ENCODE measurements at places on chromosomes 1 and 21.

GRCh38 chr1:205950826-205951549 is 7.7 kb upstream of the SLC26A9 start:
- peak; percentile 61 for DNase-seq

DNA sequence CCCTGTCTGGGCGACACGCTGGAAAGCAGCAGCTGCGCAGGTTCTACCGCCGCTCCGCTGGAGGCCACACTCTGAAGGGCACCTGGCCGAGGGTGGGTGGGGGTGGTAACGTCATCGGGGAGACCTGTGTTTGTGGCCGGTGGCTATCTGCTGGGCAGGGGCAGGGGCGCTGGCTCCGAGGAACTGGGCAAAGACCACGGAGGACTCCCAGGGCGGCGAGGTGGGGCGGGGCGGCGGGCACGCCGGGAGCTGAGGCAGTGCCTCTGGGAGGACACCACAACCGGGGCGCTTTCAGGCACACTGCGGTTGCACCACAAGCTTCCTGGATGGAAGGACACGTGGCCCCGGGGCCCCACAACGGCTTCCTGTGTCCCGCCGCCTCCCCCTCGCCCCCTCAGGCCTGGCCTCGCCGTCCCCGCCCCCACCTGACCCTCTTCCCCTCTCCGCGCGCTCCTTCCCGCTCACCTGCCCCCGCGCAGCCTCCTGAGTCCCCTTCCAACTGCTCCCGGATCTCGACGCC is 3.3 kb upstream of the DENND2D start:
- peak; percentile 42 for DNase-seq

GRCh38 chr1:102941366-102941947 is 166.9 kb downstream of the COL11A1 start:
- no peak for DNase-seq

DNA sequence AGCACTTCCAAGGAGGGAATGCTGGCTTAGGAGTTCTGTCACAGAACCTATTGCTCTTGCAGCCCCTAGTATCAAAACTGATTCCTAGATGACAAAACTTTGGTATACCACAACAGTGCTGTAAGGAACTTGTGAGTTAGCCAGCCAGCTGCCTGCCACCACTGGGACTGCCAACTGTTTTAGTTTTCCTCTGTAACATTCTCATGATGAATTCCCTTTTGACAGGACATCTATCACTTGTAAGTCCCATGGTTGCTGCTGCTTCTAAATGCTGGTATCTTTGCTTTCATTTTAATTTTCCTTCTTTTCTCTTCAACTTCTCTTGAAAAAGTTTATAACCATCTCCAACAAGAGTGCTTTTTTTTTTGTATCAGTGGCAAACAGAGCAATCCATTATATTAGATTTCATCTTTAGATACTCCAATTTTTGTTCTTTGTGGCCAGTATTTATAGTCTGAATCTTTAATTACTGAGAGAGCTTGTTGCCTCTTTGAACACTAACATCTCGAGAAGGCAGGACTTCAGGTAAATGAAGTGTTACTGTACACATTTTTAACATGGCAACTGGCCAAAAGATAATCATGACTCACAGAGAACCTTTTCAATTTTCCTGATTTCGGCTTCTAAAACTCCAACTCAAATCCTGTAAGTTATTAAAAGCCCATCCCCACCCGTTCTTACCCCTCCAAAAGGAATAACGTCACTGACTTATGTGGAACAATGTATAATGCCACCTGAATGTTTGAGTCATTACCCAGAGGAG is 19.8 kb downstream of the DBT start:
- no peak for DNase-seq

DNA sequence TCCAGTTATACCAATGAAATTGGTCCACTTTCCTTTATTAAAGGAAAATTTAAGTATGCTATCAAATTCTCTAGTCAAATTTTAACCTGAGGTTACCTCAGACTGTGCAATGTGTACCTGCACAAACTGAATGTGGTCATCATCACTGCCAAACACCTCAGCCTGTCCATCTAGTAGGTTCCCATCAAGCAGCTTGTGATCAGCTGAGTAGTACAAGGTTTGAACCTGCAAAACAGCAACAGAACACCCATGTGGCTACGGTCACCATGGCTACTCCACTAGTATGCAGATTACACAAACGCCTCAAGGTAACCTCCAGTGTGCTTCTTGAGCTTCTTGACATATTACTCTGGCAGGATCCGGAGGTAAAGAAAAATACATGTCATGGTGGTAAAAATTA is 11.6 kb downstream of the IVNS1ABP start:
- no peak for DNase-seq

DNA sequence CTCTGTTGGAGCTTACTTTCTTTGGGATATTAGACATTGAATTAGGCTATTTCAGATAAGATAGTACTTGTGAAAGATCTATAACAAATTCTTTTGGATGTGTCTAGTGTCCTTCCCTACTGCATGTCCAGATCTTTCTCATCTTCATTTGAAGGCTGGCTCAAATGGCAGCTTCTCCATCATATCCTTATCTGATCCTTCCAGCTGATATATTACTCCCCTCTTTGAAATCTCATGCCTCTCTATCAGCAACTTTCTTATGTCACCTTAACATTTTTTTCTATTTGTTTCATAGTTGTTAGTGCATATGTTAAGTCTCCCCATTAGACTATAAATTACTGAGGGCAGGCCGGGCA is 17.5 kb downstream of the CAP1 start:
- no peak for DNase-seq

- no peak for DNase-seq
These were observed 24.6 kb downstream of the PADI2 start for GRCh38 chr1:17094664-17095063.

- no peak for DNase-seq
These were observed 103.2 kb upstream of the RUNX3 start for GRCh38 chr1:25033030-25033827.

- no peak for DNase-seq
These were observed 56.0 kb upstream of the EDARADD start for GRCh38 chr1:236338096-236338495.

- DNase-seq = no peak
These were observed 55.9 kb downstream of the ITPKB start for GRCh38 chr1:226682871-226683814.

DNA sequence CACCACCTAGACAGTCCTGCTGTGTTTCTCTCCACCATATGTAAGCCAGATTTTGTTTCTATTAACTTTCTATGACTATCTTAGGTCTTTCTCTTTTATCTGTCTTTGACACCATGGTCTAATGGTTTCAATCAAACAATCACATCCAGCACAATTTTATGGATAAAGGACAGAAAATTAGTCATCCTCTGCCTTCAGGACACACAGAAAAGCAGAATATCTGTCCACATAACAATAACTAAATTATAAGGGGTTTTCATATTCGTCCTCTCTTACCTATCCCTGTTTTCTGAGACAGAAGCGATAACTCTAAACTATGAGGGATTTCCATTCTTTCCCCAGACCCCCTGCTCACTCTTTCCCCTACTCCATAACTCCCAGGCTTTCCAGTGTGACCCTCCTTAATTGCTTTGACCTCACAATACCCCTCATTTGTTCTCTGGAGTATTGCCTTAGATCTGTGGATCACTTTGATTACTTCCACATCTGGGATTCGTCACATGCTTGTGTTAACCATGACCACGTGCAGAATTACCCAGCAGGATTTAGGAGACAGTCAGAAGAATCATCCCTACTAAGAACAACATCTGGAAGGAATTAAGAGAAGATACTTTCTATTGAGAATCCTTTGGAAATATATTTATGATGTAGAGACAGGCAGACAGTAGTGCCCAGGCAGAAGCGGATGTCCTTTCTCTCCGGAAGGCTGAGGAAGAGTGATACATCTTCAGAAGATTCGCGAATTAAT is 108.2 kb upstream of the GREM2 start:
- DNase-seq = no peak

- DNase-seq = no peak
These were observed 24.8 kb downstream of the PGM1 start for GRCh38 chr1:63618011-63618410.

DNA sequence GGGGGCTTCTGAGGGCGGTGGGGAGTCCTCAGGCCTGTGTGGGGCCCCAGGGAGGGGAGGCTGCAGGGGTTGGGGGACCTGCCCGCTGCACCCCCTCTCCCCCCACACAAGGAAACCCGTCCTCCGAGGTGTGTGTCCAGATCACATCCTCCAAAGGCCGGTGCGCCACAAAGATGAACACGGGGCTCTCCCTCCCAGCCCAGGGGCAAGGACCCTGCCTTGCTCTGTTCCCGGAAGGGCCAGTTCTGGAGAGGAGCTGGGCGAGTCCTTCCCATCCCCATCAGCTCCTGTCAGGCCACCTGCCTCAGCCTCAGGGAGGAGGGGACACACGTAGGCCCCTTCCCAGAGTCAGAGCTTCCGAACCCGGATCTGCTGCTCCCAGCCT is 2.5 kb upstream of the TTLL10 start:
- no peak for DNase-seq

GRCh38 chr1:33228935-33229487 is 27.3 kb upstream of the ZNF362 start:
- no peak for DNase-seq

DNA sequence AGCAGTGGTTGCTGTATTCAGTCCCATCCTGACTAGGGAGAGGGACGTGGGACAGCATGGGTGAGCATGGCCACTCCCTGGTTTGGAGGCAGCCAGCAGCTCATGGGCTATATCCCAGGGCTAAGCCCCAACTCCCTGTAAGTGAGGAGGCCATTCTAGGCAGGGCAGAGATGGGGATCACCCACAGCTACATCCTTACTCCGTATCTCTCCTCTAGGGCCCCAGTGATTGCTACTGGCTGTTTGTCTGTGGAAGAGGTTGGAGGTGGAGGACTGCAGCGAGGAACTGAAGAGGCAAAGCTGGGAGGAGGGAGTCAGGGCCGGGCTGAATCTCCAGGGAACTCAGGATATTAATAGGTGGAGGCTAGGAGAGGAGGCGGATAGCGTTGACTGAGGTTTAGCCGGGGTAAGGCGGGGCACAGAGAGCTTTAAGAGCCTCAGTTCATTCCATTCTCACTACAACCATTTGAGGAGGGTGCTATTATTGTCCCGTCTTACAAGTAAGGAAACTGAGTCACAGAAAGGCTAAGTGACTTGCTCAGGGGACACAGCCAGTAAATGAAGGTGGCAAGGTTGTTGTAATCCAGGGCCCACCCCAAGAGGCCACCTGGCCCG is 6.8 kb downstream of the OLIG2 start:
- no peak for DNase-seq

DNA sequence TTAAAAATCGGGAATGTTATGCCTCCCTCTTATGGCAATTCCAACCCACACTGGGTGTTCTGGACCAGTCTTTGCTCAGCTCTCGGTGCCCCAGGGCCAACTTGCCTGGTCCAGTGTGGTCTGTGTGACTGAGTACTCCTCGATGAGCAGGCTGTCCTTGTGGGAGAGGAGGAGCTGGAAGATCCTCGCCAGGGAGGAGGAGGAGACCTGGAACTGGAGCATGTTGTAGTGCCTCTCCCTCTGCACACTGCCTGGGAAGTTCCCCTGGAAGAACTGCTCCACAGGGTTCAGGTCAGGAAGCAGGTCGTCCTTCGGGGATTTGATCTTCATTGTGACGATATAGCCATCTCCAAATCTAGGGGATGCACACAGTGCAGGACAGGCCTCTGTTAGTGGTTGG is 88.5 kb upstream of the GCLM start:
- DNase-seq = no peak

- no peak for DNase-seq
These were observed 90.5 kb upstream of the ADAR start for GRCh38 chr1:154698320-154699096.

- no peak for DNase-seq
These were observed 44.7 kb upstream of the GJA5 start for GRCh38 chr1:147804942-147805723.

- DNase-seq = no peak
These were observed 44.5 kb downstream of the PIK3R3 start for GRCh38 chr1:46087891-46088290.

DNA sequence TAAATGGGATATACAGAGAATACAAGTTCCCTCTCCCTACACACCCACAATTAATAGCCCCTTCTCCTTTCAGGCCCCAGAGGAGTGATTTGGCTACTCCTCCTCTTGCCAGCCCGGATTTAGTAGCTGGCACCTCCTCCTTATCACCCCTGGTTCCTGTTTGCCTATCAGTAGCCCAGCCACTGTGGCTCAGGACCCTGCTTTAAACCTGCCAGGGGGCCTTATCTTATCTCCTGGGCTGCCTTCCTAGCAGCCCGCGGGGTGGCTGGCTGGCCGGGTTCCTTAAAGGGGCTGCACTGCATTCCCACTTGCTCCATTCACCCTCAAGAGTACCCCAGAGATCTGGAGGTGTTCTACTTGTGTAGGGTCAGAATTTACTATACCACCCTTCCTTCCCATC is 70.4 kb downstream of the PLEKHA6 start:
- DNase-seq = no peak

DNA sequence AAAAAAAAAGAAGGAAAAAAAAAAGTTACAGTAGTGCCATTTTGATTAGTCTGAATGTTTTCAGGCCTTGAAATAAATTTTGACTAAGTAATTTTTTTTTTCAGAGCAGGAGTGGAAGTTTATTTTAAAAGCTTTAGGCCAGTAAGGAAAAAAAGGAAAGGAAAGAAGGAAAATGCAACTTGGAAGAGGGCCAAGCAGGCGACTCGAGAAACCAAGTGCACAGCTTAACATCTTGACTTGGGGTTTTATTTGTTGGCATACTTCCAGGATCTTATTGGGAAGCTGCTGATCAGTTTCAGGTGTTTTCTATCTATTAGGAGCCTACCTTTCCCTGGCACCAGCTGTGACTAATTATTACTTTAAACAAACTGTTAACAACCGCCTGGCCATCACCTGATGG is 41.7 kb downstream of the ATF3 start:
- no peak for DNase-seq

DNA sequence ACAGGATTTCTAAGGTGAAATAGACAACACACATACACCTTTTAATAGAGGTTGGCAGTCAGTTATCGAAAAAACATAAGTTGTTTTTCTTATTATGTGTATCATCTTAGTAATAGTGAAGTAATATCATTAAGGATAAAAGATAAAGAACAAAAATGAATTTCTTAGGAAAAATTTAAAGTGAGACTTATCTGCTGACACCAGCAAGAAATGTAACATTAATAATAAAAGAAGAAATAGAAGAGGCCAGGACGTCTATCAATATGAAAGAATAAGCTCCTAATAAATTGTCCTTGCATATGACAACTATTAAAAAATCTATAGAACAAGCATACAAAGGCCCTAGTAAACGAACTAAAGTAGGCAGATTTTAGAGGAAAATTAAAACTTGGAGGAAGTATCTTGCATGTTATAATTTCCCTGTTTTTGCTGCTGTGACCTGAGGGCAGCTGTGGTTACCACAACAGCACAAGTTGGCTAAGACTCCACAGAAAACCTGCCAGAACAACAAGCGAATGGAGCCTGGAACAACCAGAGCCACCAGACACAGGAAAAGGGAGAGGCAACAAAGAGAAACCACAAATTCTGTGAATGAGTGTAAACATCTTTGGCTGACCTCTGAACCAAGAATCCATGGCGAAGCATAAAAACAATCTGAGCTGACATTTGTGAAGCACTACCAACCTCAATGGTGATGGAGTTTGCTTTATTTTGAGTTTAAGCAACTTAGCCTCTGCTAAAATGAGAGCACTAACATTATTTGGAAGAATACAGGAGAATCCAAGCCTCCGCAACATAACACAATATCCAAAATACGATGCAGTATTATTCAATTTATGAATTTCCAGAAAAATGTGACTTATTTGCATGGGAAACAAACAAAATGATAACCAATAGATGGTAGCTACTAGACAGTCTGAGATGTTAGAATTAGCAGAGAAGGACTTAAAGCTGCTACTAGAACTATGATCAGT is 207.5 kb downstream of the KCNT2 start:
- DNase-seq = no peak
